AG04449 (cell line): ENCODE measurements at places on chromosomes 6 and 20.

GRCh38 chr20:10565922-10566897, 107.6 kb downstream of the JAG1 start:
- no peak for DNase-seq

- no peak for DNase-seq
These were observed 232.8 kb upstream of the EXOC2 start for GRCh38 chr6:925656-926213.

DNA sequence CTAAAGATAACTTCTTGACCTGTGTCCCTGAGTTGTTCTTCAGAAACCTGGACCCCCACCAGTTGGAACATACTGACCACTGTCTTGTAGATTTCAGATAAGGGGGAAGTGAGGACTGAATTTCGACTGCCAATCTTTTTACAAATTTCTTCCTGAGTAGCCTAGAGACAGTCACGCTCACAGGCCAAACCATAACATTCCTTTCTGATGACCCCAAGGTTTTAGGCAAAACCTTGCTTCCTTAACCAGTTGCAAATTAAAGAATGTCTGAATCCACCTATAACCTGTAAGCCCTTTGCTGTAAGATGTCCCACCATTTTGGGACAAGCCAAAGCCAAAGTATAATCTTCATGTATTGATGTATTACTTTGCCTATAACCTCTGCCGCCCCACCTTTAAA, 306.9 kb downstream of the LRFN2 start:
- DNase-seq, result no peak

GRCh38 chr6:13941902-13942301, 17.1 kb downstream of the RNF182 start:
- no peak for DNase-seq

DNA sequence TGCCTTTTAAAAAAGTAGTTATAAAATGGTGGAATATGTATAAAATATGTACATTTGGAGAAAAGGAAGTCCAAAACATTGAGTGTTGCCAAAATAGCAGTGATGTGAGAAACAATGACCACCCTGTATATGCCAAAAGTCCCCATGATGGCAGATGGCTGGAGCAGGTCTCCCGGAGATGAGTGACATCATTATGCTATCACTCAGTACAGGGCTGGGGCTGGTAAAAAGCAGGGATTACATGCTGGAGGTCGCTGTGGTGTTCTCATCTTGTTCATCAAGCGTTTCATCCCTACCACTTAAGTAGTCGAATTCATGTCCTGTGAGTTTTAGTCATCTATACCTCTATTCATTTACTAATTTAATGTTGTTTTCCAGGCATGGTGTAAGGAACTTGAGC, 315.3 kb upstream of the SLC35B3 start:
- no peak for DNase-seq
